ENCODE measurements at places on chromosomes 1 and 21. TPM values are rescaled to one million over a fixed set of nuclear protein-coding genes. Genes with fewer than 3 reads are reported as not detected.

The SH2D5 gene
- 0.07 TPM for total RNA-seq

The LRP8 gene
- total RNA-seq, result 19.8 TPM

The HSD17B7 gene
- 27.3 TPM for total RNA-seq

GRCh38 chr1:48471691-48472576 lies at the start of gene SPATA6:
Gene SPATA6, minus strand, starts transcription at chr1:48472204. Its CDS starts 196 bp downstream, at chr1:48472008.
- peak; percentile 95 for DNase-seq

GRCh38 chr21:32918478-32919120 lies 107.1 kb upstream of the OLIG2 start:
- DNase-seq, result no peak

DNA sequence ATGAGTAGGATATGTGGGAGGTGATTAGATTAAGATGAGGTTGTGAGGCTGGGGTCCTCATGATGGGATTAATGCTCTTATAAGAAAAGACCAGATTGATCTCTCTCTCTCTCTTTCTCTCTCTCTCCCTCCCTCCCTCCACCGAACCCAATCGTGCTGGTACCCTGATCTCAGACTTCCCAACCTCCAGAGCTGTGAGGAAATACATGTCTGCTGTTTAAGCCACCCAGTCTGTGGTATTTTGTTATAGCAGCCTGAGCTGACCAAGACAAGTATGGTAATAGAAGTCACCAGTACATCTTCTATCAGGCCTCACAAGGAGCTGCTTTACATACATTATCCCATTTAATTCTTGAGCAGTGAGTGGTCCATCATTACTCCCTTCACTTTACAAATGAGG lies 149.8 kb downstream of the RUNX1 start:
- DNase-seq, result no peak

The NAXE gene
- 43.5 TPM for total RNA-seq

The FCGR1A gene
- total RNA-seq, result not detected

GRCh38 chr1:210237479-210237878 lies 4.9 kb downstream of the SERTAD4 start:
- DNase-seq, result no peak

- DNase-seq, result no peak
These were observed 51.1 kb downstream of the IER5 start for GRCh38 chr1:181139631-181140061.

DNA sequence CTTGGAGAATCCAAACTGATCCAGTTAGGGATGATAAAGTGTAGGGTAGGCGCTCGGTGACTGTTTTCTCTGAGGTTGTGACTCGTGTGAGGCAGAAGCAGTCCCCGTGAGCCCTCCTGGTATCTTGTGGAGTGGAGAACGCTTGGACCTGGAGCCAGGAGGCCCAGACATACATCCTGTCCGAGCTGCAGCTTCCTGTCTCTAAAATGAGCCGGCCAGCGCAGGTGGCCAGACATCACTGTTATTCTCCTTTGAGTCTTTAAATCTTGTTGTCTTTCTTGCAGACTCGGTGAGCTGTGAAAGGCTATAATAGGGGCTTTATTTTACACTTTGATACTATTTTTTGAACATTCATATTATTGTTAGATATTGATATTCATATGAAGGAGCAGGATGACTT lies 12.3 kb downstream of the PCSK9 start:
- no peak for DNase-seq

- DNase-seq, result no peak
These were observed 5.1 kb downstream of the APOBEC4 start for GRCh38 chr1:183648042-183648441.

DNA sequence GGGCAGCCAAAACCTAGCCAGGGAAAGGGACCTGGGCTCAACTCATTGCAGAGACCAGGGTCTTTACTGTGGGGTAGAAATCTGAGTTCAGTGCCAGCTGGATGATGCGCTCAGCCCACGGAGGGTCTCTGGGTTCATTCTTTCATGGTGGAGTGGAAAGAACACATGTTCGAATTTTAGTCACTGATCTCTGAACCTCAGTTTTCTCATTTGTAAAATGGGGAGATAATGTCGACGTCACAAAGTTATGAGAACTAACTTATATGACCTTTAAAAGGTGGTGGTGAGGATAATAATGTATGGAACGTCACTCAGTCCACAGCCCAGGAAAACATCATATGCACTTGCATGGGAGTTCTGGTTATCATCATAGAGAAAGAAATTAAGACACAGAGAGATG lies 1.2 kb upstream of the TAL1 start:
- no peak for DNase-seq

DNA sequence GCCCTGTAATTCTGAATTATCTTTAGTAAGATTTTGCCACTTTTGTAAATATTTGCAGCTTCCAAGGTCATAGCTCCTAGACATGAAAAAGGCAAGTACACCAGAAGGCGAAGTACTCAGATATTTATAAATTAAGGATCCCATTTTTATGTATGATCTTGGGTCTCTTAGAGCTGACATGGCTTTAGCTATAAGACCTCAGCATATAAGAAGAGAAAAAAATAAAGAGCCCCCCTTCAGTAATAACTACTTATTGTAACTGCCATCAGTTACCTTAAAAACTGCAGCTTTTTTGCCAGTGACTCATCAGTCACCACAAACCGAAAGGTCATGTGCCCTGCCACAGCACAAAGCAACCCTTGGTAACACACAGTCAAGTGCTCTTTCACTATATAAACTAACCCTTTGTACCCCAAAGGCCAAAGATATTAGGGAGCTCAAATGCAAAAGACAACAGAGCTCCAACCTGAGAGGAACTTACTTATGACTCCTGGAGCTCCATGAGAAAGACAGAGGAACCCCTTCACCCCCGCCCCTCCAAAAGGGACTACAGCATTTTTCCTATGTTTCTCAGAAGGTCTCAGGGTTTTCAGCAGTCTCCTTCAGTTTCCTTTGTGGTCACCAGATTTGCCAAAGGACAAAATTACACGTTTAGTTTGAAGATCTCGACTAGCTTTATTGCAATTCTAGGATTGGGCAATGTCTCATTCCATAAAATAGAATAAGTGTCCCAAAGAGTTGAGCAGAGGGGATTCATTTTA lies 219.8 kb upstream of the DUSP10 start:
- no peak for DNase-seq

DNA sequence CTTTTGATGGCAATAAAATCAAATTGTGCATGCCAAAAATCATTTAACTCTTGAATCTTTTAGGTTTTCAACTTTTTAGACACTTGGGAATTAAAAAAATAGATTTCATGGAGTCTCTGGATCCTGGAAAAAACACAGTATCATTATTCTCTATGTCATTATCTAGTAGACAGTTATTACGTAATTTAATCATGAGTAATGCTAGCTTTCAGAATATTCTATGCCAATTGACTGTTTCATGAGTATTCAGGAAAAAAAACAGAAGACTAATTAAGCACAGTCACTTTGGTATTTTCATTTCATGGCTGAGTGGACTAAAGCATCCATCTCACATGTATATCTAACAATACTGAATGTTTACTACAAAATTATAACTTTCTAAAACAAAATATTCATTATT lies 44.0 kb downstream of the ODF2L start:
- DNase-seq, result no peak

The SLC2A5 gene
- 0.86 TPM for total RNA-seq

GRCh38 chr1:114107474-114108435 lies 45.9 kb downstream of the SYT6 start:
- no peak for DNase-seq

GRCh38 chr1:232624546-232625281 lies 5.2 kb downstream of the SIPA1L2 start:
- no peak for DNase-seq

DNA sequence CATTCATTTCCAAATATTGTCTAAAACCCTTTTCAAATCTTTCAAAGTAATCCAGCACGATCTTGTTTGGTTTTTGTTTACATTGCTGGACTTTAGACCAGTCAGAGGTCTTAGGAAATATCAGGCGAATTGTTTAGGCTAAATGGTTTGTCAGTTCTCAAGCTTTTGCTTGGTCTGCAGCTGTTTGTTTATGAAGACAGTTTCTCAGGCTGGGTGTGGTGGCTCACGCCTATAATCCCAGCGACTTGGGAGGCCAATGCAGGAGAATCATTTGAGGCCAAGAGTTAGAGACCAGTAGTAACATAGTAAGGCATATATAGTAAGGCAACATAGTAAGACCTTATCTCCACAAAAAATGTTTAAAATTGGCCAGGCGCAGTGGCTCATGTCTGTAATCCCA lies 77.5 kb downstream of the DNTTIP2 start:
- DNase-seq, result no peak

GRCh38 chr1:113929750-113930498 lies 800 bp downstream of the HIPK1 start:
- peak; percentile 88 for DNase-seq

- DNase-seq, result no peak
These were observed 5.1 kb downstream of the UBE2Q1 start for GRCh38 chr1:154553056-154554030.

DNA sequence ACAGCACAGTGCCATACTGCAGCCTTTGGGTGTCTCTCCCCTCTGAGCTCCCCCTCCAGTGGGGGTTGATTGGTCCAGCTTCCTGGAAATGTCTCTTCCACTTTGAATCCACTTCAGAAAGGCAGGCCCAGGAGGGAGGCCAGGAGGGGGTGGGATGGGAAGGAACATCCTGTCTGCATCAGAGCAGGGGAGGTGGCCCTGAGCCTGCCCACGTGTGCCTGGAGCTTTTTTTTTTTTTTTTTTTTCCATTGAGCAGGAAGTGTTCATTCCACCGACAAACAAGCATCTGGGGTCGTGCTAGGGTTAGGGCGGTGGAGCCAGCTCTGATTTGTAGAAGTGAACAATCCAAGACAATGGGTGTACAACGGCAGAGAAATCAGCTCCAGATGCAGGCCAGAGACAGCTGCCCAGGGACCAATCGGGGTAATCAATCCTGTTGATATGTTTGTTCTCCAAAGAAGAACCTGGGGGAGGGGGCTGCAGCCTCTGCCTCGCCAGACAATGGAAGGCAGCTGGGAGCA lies 93.3 kb downstream of the SSBP3 start:
- no peak for DNase-seq

- DNase-seq, result no peak
These were observed 116.9 kb downstream of the TGFBR3 start for GRCh38 chr1:91768786-91769725.

GRCh38 chr21:38965910-38966504 lies 160.3 kb downstream of the ETS2 start:
- no peak for DNase-seq

The CHRM3 gene
- 0.75 TPM for total RNA-seq

The PTAFR gene
- 3.8 TPM for total RNA-seq

The CELA3A gene
- total RNA-seq, result 15.6 TPM

DNA sequence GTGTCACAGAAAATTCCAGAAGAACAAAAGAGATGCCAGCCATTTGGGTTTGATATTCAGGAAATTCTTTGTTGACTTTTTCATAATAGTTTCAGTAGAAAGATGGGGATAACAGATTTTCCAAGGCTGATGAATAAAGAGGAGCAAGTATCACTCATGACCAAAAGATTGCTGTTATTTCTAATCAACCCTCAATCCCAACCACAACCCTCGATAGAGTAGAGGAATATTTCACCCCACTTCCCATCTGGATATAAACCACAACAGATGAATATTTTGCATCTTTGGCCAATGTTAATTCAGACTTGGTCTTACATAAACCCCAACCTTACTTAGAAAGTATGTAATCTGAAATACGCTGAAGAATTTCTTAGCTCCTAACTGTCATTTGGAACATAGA lies 232.4 kb downstream of the SEC16B start:
- no peak for DNase-seq
